Stimulated activated CD8-positive, alpha-beta memory T cell treated with anti-CD3 and anti-CD28 coated beads, Interleukin-12 subunit alpha, Interleukin-12 subunit beta, amount 100 ng/mL, for 1 hour (primary cell): ENCODE measurements at places on chromosomes 1 and 21.
A peak's percentile ranks its signal among the peaks of the same experiment; 100 is the strongest.

DNA sequence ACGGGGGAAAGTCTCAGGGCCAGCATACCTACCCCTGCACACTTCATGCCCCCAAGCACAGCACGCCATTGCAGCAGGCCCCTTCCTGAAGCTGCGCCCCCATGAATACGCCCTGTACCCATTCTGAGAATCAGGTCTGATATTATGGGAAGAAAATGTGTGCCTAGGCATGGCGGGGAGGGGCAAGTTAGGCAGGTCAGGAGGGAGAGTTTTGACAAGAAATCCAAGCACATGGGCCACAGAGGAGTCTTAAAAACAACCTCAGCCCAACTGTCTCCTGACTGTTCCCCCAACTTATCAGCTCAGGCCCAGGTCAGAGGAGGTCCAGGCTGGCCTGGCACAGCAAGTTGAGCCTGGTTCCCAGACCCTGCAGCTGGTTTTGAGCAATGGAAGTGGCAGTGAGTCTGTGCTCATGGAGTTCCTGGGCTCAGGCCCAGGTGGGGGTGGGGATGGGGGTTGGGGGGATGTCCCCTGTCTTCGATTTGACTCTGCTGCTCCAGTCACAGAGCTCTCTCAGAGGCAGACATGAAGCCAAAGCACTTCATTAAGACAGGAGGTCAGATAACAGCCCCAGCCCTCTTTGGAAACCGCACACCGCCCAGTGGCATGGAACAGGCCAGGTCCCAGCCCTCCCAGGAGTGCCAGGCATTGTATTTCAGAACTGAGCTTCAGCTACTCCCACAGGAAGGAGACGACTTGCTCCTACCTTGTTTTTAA is 20.6 kb upstream of the BCAR3 start:
- DNase-seq, result no peak

- DNase-seq, result no peak
Measured at GRCh38 chr21:15059397-15059796, 5.4 kb downstream of the NRIP1 start.

DNA sequence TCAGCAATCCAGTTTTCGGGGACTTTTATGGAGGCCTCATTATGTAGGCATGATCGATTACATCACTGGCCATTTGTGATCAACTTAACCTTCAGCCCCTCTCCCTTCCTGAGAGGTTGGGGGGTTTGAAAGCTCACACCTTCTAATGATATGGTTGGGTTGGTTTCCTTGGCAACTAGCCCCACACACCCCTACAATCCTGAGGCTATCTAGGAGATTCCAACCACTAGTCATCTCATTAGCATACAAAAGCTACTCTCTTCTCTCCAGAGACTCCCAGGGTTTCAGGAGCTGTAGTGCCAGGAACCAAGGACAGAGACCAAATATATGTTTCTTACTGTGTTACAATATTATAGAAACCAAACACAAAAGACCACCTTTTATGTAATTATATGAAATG is 35.2 kb upstream of the ZNF326 start:
- no peak for DNase-seq

DNA sequence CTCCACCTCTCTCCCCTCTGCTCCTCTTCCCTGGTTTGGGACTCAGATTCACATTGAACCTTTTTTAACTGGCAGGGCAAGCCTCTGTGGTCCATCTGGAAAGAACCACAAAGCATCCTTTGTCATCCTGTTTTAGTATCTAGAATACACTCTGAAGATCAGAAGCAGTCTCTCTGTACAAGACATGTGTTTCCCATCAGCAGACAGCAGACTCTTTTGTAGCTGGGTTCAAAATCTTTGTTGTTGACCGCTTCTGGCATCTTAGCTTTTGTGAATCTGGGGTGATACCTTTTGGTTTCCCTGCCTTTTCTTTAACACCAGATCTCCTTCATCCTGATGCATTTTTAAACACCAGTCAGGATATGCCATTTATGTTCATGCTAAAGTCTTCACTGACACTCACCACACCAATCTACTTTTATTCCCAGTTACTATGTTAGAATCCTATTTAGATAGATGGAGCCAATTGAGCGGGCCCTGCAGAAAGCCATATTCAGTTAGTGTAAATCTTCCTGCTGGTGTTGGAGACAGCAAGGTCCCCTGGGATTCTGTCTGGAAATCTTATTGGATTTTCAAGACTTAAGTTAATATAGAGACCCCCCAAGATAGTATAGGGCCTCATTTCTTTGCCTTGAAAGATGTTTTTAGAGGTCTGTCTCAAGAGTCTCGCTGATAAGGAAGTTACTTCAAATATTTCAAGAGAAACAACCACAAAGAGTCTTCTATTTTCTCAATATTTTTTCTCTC is 51.1 kb downstream of the ST6GALNAC3 start:
- DNase-seq, result no peak

DNA sequence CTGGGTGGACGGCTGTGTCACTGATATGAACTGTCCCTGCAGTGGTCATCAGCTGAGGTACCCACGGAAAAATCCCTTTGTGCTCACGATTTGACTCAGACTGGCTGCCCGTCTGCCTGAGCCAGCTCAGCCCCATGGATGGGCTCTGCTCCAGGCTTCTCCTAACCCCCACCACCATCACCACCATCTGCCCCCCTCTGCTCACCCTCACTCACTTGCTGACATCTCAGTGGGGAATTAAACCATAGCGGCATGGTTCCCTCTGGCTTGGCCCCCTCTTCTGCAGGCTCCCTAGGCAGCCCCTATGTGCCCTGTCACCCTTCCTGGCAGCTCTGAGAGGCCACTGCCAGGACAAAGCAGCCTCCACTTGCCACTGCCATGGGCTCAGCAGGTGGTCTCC is 17.3 kb downstream of the SLC6A9 start:
- DNase-seq, result no peak

DNA sequence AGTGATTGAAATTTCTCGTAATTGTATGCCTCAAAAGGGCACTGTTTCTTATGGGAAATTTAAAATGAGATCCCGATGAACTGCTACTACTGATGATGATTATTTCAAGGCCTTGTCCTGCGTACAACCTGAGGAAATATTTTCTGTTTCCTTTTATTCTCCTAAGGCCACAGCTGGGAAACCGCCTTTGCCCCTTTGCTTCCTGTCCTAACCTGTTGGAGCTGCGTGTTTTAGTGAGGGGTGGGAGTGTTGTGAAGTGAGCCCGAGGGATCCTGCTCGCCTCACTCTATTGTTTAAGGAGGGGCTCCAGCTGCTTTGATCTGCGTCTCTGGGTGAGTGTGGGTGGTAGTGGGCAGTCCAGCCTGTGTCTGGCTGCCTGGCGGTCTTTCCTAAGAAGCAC is 14.4 kb downstream of the LAMC2 start:
- DNase-seq, result no peak

DNA sequence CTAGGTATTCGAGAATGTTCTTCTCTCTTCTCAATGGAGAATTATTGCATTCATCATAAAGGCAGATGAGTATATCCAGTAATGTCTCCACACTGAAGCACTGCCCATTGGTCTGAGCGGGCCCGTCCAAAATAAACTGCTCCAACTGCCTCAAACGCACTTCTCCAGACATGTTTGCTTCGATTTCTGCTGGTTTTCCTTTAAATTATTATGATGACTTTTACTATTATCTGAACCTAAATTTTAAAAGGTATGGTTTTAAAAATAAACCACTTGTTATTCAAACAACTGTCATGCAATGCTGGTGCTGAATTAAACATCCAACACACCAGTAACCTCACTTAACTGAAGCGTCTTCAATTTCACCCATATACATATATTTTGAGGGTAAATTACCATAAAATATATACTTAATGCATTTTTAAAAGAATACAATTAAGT is 1.3 kb downstream of the CDC42BPA start:
- DNase-seq, result no peak

DNA sequence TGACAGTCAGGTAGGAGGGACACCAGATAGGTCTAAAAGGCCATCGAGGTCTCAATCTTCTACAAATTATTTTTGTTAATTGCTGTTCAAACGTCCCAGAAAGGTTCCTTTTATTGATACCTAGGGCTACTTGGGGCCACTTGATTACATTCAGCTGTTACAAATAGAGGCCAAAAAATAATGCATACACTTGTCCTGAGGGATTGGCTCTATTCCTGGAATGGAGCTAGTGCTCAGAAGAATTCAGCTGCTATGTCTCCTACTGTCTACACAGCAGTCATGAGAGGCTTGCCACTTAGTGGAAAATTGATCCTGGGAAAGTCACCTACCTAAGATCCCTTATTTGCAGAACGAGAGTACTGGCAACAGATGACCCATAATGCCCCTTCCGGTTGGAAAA is 498.3 kb downstream of the ADGRL2 start:
- no peak for DNase-seq

DNA sequence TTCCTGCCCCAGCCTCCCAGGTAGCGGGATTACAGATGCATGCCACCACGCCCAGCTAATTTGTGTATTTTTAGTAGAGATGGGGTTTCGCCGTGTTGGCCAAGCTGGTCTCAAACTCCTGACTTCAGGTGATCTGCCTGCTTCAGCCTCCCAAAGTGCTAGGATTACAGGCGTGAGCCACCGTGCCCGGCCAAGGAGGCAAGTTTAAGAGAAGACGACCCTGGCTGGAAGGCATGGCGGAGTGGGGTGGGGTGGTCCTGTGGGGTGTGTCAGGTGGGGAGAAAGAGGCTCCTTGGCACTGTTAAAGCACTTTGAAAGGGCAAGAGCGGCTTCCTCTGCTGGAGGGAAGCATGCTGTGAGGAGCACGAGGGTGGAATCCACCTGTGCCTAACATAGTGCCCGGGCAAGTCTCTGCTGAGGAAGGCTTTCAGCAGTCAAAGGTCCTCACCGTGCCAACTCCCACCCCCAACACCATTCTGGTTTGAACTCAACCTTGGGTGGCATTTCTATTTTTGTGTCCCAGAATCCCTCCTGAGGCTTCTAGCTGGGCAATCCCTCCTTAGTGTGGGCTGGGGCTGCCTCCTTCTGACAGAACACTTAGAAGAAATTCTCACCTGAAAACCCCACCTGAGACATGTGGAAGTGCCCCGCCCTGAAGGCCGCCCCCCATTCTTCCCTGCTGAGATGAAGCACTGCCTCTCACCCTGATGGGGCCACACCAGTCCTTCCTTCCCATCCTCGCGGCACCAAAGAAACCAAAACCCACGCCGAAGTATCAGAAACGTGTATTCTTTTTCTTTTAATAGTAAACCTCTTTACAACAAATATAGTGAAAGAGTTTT is 37.4 kb downstream of the MEF2D start:
- no peak for DNase-seq

DNA sequence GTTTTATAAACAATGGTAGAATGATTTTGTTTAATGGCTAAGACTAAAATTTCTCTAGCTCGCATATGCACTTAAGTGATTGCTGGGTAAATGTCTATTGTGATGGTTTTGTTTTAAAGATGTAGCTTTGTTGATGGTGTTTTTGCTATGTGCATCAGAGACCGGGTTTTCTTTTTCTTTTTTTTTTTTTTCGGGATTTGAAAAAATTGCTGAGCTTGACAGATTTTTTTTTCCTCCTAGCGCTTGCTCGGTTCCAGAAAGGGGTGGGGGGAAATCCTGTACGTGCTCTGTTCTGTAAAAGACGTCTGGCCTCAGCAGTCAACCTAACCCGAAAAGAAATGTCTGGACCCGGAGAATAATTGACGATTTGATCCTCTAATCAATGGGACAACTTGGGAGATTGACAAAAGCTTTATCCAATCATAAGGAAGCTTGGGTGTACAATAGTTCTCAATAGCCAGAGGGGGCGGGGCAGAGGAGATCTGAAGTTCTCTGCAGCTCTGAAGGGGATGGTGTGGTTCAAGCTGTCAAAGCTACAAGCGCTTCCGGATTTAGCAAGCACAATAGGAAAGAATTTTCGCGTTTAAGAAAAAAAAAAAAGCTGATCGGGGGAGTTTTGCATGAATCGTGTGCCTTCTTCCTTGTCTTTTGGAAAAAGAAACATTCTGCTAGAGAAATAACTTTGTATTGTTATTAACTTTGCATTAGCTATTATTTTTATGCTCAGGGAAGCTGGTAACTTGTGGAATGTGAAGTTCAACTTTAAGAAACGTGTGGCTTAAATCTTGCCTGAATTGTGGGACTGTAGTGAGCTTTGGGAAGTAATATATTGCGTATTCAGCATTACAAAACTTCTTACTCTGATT is 4.5 kb upstream of the NFIA start:
- DNase-seq, result peak; percentile 86

- no peak for DNase-seq
Measured at GRCh38 chr1:235127203-235127602, 1.4 kb downstream of the TOMM20 start.

DNA sequence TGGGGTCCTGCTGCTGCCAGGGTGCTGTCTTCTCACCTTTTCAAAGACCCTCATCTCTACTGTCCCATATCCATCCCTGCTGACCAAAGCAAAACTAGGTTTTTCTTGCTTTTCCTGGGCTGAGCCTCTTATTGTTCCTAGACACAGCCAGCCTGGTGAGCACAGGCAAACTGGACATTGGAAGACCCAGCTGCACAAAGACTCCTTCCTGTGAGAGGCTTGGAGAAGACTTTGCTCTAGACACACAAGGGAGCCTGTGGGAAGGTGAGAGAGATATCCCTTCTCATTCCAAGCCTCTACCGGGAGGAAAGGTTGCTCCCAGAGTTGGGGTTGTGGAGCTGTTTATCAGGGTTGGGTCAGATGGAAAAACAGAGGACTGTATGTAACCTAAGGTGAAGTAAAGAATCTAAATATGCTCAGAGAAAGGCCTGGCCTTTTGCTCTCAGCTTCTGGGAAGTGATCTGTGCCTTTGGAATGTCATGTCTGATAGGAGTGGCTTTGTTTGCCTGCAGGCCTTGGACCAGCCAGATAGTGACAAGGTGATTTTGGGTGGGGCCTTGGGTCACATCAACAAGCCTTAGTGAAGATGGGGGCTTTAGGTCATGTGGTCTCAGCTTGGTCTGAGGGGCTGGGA is 87.6 kb upstream of the RUNX1 start:
- DNase-seq, result no peak

DNA sequence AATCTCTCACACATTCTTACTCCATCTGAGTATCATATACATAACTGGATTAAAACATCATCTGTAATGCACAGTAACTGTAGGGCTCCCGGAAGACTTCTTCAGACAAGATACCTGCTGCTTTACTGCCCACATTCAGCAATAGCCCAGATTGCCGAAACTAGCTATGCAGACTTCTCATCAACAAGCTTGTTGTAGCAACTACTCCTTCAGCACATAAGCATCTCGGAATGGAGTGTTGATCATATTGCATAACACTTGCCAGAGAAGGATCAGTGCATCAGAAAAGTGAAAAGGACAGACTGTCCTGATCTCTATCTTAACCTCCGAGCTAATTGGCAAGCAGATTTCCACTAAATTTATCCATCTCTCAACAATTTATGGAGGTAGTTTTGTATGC is 354.6 kb upstream of the C1orf87 start:
- no peak for DNase-seq

DNA sequence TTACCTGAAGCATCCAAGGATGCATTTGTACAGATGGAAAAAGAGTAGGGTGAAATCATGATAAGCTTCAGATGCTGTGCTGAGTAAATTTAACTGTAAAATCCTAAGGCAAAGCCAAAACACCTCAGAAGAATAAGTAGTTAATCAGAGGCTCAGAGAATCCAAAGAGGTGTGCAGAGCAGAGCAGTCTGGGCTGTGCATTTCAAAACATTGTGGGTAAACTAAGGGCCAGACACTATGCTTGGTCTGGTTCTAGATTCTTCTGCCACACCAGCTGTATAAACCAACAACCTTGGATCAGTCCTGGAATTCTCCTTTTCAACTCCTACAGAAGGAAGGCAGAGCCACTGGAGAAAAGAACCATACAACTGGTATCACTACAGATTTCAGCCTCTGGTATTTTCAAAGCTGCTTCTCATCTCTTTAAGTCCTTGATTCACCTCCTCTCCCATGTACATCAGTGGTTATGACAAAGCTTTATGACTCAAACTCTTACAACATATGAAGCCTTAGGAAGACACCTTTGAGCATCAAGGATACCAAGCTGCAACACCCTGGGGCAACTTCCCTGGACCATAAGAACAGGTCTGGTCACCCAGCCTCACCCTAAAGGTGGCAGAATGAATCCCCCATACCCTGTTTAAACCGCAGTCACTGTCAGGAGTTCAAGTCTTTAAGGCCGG is 11.6 kb upstream of the HIPK1 start:
- DNase-seq, result no peak
